ENCODE measurements at places on chromosomes 13 and 19. TPM values are rescaled to one million over a fixed set of nuclear protein-coding genes. Genes with fewer than 3 reads are reported as not detected.

URAD gene
- total RNA-seq: 1.6 TPM

ZNF878 gene
- total RNA-seq: 0.31 TPM

BRME1 gene
- 48.9 TPM for total RNA-seq

CYP2F1 gene
- total RNA-seq: 1.7 TPM

DNA sequence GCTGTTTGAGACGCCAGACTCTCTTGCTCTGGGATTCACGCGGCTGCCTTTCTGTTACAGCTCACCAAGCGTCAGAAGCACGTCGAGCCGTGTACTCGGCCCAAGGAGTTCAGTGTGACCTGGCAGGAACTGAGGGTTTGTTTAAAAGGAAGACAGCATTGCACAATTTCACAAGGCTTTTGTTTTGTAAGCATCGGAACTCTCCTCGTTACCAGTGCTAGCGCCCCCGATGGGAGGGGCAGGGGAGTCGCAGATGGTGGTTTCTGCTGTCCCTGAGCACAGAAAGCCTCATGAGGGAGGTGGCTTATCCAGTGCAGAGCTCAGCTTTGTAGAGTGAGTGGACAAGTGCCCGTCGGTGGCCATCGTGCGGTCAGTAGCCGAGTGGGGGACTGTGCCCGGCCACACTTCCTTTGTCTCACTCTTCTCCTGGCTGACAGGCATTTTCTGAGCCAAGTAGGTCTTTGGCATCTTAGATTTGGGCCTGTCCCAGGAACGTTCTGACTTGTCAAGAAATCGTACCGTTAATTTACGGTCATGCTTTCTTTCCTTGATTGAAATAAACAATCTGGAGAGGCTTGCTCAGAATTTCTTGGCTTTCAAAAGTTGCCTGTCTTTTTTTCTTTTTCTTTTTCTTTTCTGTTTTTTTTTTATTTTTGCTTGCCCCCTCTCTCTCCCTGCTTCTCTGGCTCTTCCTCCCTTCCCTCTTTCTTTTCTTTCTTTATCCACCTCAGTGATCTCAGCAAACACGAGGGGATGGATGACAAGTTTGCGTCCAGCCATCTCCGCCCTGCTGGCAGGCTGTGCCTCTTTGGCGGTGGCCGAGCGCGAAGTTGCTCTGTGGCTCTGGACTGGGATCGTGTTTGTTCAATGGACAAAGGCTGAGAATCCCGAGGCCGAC lies 7.7 kb downstream of the KDM4B start:
- no peak overlapping the region for H3K4me3 ChIP-seq
- H3K4me1 ChIP-seq: peaks cover 28% of the 10 kb centered on the region
- H3K36me3 ChIP-seq: no peaks in the 10 kb centered on the region
- H3K27ac ChIP-seq: peak overlapping the region; percentile 64
- H3K27me3 ChIP-seq: no peaks in the 10 kb centered on the region

- no peaks in the 10 kb centered on the region for H3K36me3 ChIP-seq
- H3K4me3 ChIP-seq: no peak overlapping the region
- H3K27ac ChIP-seq: no peak overlapping the region
- no peak for DNase-seq
- H3K27me3 ChIP-seq: no peaks in the 10 kb centered on the region
These were observed 94.2 kb downstream of the FRY start for GRCh38 chr13:32125751-32126150.

- no peaks in the 10 kb centered on the region for H3K4me1 ChIP-seq
- no peaks in the 10 kb centered on the region for H3K36me3 ChIP-seq
- H3K27ac ChIP-seq: no peak overlapping the region
- H3K27me3 ChIP-seq: no peaks in the 10 kb centered on the region
- DNase-seq: no peak
These were observed 936.0 kb upstream of the SLC10A2 start for GRCh38 chr13:104002216-104002615.

GRCh38 chr13:30466358-30466714 lies 600 bp upstream of the HMGB1 start:
- no peak overlapping the region for H3K4me3 ChIP-seq
- peaks cover 19% of the 10 kb centered on the region for H3K4me1 ChIP-seq
- no peak overlapping the region for H3K27ac ChIP-seq

DNA sequence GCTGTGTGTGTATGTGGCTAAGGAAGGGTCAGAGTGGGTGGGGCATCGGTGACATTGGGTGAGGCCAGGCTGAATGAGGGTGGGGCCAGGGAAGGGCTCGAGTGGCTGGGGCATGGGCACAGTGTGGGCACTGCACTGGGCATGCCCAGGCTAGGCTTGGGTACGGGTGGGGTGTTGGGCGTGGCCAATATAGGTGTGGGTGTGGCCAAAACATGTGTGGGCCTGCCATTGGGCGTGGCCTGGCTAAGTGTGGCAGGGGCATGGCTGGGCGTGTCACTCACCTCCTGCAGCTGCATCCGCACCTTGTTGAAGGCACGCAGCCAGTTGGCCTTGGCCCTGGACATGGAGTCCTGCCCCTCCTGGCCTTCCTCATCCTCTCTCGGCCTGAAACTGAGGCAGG lies 33.2 kb downstream of the UNC13A start:
- H3K27me3 ChIP-seq: no peaks in the 10 kb centered on the region
- H3K36me3 ChIP-seq: no peaks in the 10 kb centered on the region
- peaks cover 13% of the 10 kb centered on the region for H3K4me1 ChIP-seq
- no peak overlapping the region for H3K27ac ChIP-seq

DNA sequence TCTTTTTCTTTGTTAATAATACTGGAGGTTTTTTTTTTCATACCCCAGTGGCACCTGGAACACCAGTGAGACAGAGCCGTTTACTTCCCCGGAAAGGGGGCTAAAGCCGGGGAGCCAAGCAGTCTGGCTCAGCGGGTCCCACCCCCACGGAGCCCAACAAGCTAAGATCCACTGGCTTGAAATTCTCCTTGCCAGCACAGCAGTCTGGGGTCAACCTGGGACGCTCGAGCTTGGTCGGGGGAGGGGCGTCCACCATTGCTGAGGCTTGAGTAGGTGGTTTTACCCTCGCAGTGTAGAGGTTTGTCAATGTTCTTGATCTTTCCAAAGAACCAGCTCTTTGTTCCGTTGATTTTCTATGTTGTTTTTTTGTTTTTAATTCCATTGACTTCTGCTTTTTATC lies 94.6 kb upstream of the DIAPH3 start:
- DNase-seq: no peak
- no peaks in the 10 kb centered on the region for H3K36me3 ChIP-seq
- no peaks in the 10 kb centered on the region for H3K27me3 ChIP-seq

GRCh38 chr13:39245688-39246087 lies 207.4 kb downstream of the NHLRC3 start:
- DNase-seq: no peak
- H3K27ac ChIP-seq: no peak overlapping the region
- no peaks in the 10 kb centered on the region for H3K27me3 ChIP-seq
- H3K36me3 ChIP-seq: no peaks in the 10 kb centered on the region
- no peak overlapping the region for H3K4me3 ChIP-seq
- no peaks in the 10 kb centered on the region for H3K4me1 ChIP-seq

DNA sequence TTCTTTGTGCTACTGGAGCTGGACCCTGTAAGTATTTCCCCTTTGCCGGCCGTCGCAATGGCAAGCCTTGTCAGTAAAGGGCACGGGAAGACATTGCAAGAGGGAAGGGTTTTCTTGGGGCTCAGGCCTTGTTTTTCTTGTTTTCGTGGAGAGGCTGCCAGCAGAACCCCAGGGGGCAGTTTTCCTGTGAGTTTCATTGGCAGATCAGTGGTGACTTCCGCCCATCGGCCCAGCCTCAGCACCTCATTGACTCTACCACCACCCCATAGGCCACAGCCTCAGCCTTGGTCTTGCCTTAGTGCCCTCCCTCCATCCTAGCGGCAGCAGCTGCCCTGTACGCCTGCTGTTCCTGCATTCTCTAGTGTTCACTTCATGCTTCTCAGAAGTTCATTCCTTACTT lies 61.5 kb downstream of the GJA3 start:
- no peaks in the 10 kb centered on the region for H3K27me3 ChIP-seq
- H3K27ac ChIP-seq: no peak overlapping the region
- peaks cover 1% of the 10 kb centered on the region for H3K4me1 ChIP-seq
- no peak for DNase-seq
- H3K4me3 ChIP-seq: no peak overlapping the region

DNA sequence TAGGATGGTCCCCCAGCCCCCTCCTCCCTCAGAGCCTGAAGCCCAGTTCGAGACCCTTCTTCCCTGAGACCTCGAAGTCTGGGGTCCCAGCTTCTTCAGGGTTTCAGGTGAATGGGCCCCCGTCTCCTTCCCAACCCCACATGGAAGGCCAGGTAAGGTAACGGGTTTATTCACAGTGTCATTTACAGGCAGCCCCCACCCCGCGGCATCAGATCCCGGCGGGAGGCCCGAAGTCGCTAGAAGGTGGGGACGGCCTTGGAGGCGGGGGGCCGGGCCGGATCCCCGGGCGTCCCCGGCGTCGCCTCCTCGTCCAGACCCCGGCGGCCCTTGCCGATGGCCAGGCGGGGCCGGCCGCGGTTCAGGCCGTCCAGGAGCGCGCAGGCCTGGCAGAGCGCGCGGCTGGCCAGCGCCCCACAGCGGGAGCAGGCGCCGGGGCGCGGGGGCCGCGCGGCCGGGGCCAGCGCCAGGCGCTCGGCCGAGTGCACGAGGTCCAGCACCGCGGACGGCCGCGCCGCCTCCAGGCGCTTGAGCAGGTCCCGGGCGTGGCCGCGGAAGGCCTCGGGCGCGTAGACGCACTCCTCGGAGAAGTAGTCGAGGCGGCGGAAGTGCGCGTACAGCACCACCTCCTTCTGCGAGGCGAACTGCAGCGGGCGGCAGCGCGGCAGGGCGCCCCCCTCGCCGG lies 9.7 kb downstream of the CTU1 start:
- peaks cover 28% of the 10 kb centered on the region for H3K4me1 ChIP-seq
- H3K4me3 ChIP-seq: peak overlapping the region; percentile 23
- no peaks in the 10 kb centered on the region for H3K36me3 ChIP-seq
- H3K27me3 ChIP-seq: no peaks in the 10 kb centered on the region

DNA sequence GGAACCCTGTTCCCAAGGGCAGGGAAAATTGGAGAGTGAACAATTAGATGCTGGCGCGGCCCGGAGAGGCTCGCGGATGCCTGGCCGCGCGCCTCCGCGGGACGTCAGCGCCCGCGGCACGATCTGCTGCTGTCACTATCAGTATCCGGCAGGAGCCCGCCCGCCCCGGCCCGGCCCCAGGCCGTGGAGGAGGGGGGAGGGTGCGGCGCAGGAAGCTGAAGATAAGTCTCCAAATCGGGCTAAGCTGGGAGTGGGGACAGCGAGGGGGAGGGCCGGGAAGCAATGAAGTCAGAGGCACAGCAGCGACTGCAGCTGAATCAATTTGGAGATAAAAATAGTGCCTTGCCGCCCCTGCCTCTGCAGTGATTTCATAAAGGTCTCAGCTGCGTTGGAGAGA lies 441.5 kb upstream of the KLF12 start:
- peak overlapping the region; percentile 50 for H3K4me3 ChIP-seq
- H3K27ac ChIP-seq: no peak overlapping the region
- H3K27me3 ChIP-seq: no peaks in the 10 kb centered on the region
- no peaks in the 10 kb centered on the region for H3K4me1 ChIP-seq
- peak; percentile 74 for DNase-seq
